ENCODE measurements at places on chromosomes 2 and 18.

GRCh38 chr2:163198007-163198406 lies 359.4 kb upstream of the KCNH7 start:
- DNase-seq = no peak

- no peak for DNase-seq
Measured at GRCh38 chr2:191150600-191151330, at the start of gene STAT4. STAT4 (minus strand) TSS chr2:191150994; CDS start chr2:191148203, 2,791 bp downstream.

- no peak for DNase-seq
Measured at GRCh38 chr18:12476955-12477354, 69.2 kb downstream of the PRELID3A start.

- no peak for DNase-seq
Measured at GRCh38 chr2:235191978-235192377, 240.2 kb downstream of the SH3BP4 start.

GRCh38 chr18:79525556-79526467 lies 130.1 kb downstream of the NFATC1 start:
- no peak for DNase-seq

- DNase-seq = no peak
Measured at GRCh38 chr2:143282684-143283083, 153.5 kb downstream of the ARHGAP15 start.

DNA sequence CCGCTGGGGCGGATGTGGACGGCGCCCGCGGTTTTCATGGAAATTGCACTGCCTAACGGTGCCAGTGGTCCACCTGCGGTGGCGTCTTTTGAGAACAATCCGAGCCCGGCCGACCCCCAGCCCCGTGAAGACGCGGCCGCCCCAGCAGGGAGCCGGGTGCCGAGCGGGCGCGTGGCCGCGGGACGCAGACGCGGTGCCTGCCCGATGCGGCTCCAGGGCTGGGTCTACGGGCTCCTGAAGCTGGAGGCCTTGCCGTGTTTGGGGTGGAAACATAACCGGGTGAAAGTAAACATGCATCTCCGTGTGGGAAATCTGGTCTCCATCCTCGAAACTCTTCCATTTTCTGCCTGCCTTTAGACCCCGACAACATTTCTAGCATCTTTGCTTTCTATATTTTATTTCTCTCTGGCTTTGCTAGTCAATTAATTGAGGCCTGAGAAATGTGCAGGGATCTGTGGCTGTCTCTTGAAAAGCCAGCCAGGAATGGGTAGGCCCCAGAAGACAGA lies 572 bp downstream of the INPP4A start:
- no peak for DNase-seq

Data from GM18507 (cell line).